ENCODE measurements at places on chromosomes 3 and 15. TPM values are rescaled to one million over a fixed set of nuclear protein-coding genes. Genes with fewer than 3 reads are reported as not detected.

Gene SST
- not detected for polyA plus RNA-seq

Gene TMEM89
- polyA plus RNA-seq: not detected

Gene DUOX2
- 0.75 TPM for polyA plus RNA-seq

Gene TNFAIP8L3
- 0.51 TPM for polyA plus RNA-seq

GRCh38 chr3:14238356-14238755 is 59.7 kb downstream of the LSM3 start:
- no peaks in the 10 kb centered on the region for H3K27me3 ChIP-seq
- peaks cover 23% of the 10 kb centered on the region for H3K4me1 ChIP-seq
- H3K27ac ChIP-seq: no peak overlapping the region
- DNase-seq: no peak
- H3K4me3 ChIP-seq: no peak overlapping the region

GRCh38 chr15:78065284-78065872 is 12.1 kb downstream of the TBC1D2B start:
- H3K36me3 ChIP-seq: no peaks in the 10 kb centered on the region
- H3K4me3 ChIP-seq: no peak overlapping the region
- H3K4me1 ChIP-seq: peaks cover 17% of the 10 kb centered on the region
- no peak overlapping the region for H3K27ac ChIP-seq

DNA sequence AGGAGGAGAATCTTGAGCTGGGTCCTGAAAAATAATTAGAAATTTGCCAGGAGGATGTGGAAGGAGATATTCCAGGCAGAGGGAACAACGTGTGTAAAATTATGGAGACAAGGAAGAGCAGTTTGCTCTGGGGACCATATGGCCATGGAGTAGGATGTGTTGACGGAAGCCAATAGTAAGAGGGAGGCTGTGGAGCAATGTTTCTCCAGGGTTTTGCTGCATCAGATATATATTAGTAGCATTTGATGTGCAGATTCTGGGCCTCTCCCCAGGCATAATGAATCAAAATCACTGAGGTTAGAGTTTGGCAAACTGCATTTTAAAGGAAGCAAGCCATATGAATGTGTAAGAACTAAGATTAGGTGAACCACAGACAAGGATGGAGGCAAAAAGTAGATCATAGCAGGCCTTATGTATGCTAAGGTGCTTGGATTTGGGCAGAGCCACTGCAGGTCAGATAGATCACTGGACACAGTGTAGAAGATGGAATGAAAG is 192.9 kb upstream of the IL12A start:
- no peak overlapping the region for H3K27ac ChIP-seq
- no peaks in the 10 kb centered on the region for H3K27me3 ChIP-seq
- peaks cover 2% of the 10 kb centered on the region for H3K36me3 ChIP-seq
- peaks cover 19% of the 10 kb centered on the region for H3K4me1 ChIP-seq

DNA sequence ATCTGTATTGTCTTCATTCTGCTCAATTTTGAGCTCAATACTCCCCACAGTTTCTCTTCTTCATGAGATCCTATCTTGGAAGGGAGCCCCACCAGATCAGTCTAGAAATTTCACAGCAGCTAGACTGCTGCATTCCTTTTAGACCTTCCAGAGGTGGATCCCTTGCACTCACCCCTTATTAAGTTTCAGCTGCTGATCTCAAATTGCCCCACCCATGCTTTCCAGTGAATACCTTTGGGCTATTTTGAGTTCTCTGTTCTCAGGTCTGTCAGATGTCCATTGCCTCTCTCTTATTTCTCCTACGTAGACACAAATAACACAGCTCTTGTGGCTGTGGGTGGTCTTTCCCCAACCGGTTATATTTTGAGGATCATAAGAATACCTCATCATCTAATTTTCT is 60.8 kb downstream of the GPR156 start:
- no peak for DNase-seq
- no peaks in the 10 kb centered on the region for H3K4me1 ChIP-seq
- H3K27ac ChIP-seq: no peak overlapping the region
- no peaks in the 10 kb centered on the region for H3K27me3 ChIP-seq

DNA sequence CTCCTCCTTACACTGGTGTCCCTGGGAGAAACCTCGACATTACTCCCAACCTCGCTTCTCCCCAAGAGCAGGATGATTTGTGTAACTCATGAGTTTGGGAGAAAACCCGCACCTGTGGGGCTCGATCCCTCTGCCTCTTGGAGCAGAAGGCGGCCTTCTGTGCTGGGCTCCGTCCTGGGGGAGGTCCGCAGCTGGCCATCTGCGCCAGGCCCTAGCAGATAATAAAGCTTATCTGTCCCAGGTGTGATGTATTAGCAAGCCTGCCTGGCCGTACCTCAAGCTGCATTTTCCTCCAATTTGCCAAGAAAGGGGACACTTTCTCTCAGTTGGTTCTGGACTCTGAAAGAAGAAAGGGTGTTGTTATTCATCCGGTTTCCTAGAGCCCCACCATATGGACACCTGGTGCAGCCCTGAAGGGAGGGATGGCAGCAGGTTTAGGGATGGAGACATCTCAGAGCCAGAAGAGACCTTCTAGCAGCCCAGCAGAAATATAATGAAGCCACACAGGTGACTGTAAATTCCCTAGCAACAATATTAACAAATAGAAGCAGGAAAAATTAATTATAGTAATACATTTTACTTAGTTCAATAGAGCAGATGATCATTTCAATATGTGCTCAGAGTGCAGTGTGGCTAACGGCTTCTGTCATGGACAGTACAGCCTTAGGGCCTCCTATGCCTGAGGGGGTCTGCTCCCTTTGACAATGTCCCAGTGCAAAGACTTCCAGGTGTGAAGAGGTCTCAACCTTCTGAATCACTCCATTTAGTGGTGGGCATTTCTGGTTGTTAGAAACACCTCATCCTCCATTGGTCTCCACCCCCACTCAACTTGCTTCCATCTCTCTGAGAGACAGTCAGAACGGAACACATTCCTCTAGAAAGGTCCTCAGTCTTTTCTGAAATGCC is 94.8 kb downstream of the CPN2 start:
- no peak overlapping the region for H3K27ac ChIP-seq
- no peak for DNase-seq
- no peaks in the 10 kb centered on the region for H3K4me1 ChIP-seq
- peaks cover 18% of the 10 kb centered on the region for H3K27me3 ChIP-seq
- H3K36me3 ChIP-seq: no peaks in the 10 kb centered on the region

- no peak overlapping the region for H3K4me3 ChIP-seq
- no peak for DNase-seq
- no peaks in the 10 kb centered on the region for H3K27me3 ChIP-seq
- peaks cover 7% of the 10 kb centered on the region for H3K4me1 ChIP-seq
- no peak overlapping the region for H3K27ac ChIP-seq
- H3K36me3 ChIP-seq: no peaks in the 10 kb centered on the region
Measured at GRCh38 chr3:107676469-107677309, 153.9 kb downstream of the BBX start.

- no peak overlapping the region for H3K4me3 ChIP-seq
- peak overlapping the region; percentile 52 for H3K27ac ChIP-seq
- no peaks in the 10 kb centered on the region for H3K36me3 ChIP-seq
- H3K4me1 ChIP-seq: peaks cover 17% of the 10 kb centered on the region
- H3K27me3 ChIP-seq: no peaks in the 10 kb centered on the region
Measured at GRCh38 chr15:40500568-40501330, 30.0 kb downstream of the CHST14 start.

- no peaks in the 10 kb centered on the region for H3K36me3 ChIP-seq
- H3K4me3 ChIP-seq: no peak overlapping the region
- DNase-seq: no peak
- H3K4me1 ChIP-seq: no peaks in the 10 kb centered on the region
Measured at GRCh38 chr3:197015790-197016736, 13.6 kb downstream of the MELTF start.

All from keratinocyte (primary cell).